CD8-positive, alpha-beta memory T cell (primary cell): ENCODE measurements at places on chromosomes 12 and 14. TPM values are rescaled to one million over a fixed set of nuclear protein-coding genes. Genes with fewer than 3 reads are reported as not detected.

DNA sequence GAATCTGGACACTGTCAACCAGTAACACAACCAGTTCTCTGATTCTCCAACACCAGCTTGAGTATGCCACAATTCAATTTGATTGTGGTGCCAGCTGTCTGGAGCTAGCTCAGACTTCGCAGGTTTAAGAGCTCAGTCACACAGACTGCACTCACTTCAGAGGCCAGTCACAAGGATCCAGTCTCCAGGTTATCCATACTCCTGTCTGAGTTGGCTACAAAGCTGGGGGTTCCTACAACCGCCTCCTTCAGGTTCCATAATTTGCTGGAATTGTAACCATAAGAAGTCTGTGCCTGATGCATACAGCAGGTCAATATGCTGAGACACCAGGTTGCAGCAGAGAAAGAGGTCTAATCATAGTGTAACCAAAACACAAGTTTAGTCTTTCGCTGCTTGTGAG lies 70.5 kb upstream of the CPSF6 start:
- DNase-seq = no peak

- DNase-seq = no peak
Measured at GRCh38 chr12:19409376-19409775, 29.9 kb upstream of the AEBP2 start.

Gene PTPRO
- 0.47 TPM for polyA plus RNA-seq

Gene ADCY4
- polyA plus RNA-seq = 0.64 TPM

DNA sequence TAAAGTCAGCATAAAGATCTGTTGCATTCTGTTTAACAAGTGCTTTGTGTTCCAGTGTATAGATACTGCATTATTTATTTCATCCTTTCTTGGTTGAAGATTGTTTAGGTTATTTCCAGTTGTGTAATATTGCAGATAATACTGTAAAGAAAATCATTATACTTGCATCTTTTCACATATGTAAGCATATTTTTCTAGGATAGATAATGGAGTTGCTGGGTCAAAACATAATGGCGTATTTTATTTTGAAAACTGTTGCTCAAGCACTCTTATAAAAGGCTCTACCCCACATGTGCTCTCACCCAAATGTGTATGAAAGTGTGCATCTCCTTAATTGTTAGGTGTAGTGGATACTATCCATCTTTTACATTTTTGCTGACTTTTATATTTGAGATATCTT lies 274.4 kb downstream of the FBXL14 start:
- no peak for DNase-seq

Gene ZNF384
- 37.2 TPM for polyA plus RNA-seq

DNA sequence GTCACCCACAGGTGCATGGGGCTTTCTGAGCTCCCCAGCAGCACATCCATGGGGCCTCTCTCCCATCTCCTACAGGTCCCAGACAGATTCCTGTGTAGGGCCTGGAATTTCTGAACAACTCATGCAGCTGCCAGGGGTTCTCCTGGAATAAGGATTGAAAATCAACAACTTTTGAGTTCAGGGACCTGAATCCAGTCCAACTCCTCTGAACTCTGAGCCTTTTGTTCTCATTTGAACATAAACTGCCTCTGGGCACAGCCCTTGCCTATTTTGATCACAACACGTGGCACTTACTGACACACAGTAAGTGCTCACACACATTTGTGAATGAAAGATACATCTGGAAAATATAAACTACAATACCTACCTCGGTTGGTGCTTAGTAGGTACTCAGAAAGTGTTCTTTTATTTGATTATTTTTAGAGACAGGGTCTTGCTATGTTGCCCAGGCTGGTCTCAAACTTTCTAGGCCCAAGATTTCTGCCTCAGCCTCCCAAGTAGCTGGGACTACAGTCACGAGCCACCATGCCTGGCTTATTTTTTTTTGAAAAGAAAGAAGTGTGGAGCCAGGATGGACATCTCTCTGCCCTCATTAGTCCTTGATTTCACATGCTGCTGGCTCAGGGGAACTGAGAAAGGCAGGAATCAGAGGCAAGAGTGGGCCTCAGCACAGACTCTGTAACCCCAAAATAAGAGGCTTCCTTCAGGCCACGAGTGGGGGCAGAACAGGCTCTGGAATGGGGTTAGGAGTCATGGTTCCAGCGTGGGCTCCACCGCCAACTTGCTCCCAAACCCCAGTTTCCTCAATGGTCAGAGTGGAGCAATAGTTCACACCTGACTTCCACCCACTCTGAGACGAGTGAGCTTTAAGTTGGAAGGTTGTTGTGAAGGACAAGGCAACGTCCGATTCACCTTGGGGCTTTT lies 27.0 kb downstream of the SYNE3 start:
- DNase-seq = no peak

Gene EXOC5
- 52.8 TPM for polyA plus RNA-seq

- no peak for DNase-seq
Measured at GRCh38 chr12:121139286-121139685, 6.6 kb downstream of the P2RX7 start.

GRCh38 chr14:64966976-64967375 lies 5.2 kb downstream of the RAB15 start:
- no peak for DNase-seq

Gene MYF5
- not detected for polyA plus RNA-seq

- DNase-seq = no peak
Measured at GRCh38 chr14:52391881-52392615, 77.9 kb downstream of the PTGER2 start.

DNA sequence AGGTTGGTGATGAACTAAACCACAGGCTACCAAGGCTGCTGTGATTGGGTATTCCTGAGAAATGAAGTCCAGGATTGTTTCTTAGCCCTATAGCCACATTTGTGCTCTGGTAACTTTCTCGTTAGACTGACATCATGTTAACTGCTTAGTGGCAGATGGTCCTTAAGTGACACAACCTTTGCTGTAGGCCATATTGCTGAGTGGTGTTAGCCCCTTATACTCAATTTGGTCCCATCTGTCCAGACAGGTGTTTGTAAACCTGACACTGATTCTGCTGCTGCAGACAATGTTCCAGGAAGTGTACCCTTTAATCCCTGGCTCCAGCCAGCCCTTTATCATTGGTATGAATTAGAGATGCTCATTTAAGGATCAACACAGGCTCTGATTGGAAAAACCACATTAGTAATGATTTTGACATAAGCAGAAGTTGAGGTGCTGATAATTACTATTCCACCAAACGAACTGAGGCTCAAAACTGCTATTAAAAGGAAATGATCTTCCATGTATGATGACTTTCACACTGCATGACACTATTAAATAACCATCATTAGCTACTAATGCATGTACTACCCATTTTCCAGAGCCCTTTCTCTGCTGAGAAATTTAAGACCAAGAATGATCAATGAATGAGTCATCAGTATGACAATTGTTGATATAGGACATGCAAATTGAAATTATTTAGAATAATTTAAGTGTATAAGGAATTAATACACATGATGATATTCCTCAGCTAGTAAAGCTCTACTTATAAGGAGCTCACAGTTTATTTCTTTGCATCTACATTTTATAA lies 3.6 kb upstream of the SSTR1 start:
- DNase-seq = no peak

DNA sequence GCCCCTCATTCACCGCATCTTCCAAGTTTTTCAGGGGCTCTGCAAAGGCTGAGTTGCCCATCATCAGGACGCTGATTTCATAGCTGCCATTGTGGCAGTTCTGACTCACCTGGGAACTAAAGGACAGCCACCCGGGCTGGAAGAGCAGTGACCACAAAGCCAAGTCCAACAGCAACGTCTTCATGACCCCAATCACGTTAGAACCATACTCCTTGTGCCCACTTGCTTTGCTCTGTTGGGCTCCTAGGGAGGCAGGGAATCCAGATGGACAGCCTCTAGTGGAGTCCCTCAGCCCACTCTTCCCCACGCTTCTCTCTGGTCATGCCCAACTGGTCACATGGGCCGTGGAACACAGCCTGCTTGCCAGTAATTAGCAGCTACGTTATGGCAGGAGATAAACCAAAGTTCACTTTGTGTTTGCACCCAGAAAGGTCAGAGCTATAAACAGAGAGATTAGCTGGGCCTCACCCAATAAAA lies at the start of gene GUCY2C:
TSS of gene GUCY2C (minus strand) at position 335 of the 477 bp plus-strand sequence. CDS start at position 184, 151 bp downstream.
- DNase-seq = no peak
